ENCODE measurements at places on chromosomes 1 and 21.

DNA sequence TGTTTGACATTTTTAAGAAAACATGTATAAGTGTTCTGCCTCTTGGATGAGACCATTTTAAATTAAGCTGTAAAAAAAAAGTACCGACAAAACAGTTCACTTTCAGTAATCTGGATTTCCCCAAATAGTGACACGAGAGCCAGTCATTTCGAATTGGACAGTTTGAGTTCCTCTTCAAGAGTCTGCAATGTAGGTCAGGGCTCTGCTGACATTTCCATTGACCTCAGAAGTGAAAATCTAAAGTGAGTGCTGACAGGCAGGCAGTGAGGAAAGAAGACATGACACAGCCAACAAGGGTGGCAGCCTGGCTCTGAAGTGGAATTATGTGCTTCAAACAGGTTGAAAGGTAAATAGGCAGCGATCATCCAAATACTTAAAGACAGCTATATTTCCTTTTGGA lies at the start of gene IL23R:
IL23R (plus strand) TSS at position 259 of the 400 bp plus-strand sequence. CDS start 1,667 bp downstream, outside the sequence.
- no peak for DNase-seq

DNA sequence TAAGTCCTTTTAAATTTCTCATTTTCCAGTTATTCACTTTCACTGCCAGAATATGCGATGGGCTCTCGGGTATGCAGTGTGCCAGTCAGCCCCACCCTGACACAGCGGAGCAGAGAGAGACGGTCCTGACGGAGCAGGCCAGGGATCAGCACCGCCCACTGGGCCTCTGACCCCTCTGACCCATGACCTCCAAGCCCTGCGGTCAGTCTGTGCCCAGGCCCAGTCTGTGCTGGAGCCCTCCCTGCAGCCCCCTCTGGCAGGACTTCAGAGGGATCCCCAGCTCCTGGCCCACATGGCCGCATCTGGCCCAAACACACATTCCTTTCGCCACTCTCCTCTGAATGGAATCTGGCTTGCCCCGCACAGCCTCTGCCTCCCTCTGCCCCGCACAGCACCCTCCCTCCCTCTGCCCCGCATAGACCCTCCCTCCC lies 43.4 kb upstream of the COL6A2 start:
- DNase-seq = no peak

GRCh38 chr1:15341634-15342407 lies 67.9 kb upstream of the EFHD2 start:
- DNase-seq = peak; percentile 36

DNA sequence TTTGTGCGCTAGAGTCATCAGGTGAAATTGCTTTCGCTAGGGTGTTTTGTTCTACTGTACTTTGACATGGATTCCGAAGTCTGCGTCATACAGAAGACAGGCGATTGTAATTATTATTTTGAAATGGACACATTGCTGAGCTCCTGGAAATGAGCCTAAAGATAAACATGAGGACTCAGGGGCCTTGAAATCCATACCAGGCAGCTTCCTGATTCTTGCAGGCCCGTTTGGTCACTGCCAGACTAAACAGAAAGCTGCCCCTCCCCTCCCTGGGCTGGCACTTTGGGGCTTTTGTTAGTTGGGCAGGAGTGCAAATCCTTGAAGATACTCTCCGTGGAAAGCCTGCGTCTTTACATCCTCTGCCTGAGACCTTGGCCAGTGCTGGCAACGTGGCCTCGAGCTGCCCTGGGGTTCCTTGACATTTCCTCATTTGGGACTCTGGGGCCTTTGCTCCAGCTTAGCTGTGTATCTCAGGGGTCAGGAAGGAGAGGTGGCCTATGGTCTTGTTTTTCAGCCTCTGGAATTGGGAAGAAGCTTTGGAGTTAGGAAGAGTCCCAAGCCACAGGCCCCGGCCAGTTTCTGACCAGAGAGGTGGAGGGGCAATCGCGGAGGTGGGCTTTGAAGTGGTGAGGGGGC lies 26.9 kb upstream of the KCNE2 start:
- DNase-seq = no peak

- no peak for DNase-seq
Measured at GRCh38 chr1:172483448-172483847, 39.6 kb upstream of the PIGC start.

DNA sequence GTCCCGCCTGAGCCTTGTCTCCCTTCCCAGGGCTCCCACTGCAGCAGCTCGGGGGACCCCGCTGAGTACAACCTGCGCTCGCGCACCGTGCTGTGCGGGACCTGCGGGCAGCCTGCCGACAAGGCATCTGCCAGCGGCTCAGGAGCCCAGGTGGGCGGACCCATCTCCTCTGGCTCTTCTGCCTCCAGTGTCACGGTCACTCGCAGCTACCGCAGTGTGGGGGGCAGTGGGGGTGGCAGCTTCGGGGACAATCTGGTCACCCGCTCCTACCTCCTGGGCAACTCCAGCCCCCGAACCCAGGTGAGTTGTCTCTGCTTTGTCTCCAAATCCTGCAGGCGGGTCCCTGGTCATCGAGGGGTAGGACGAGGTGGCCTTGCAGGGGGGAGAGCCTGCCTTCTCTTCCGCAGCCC lies 14.9 kb upstream of the SEMA4A start:
- no peak for DNase-seq

DNA sequence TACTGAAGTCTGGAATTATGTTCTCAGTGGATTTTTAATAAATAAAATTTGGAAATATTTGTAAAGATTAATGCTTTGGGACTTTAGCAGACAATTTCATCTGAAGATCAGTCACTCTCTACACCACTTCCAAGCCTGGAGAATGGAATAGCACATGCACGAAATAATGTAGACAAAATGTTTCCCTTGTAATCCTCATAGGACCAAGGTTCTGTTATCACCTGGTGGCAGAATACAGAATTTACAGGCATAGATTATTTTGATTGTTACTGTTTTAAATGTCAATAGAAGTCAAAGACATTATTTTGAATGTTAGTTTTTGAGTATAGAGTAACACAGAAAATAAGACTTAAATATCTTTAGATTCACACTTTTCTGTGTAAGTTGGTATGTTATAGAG lies 9.1 kb upstream of the ELAVL4 start:
- no peak for DNase-seq

- no peak for DNase-seq
Measured at GRCh38 chr1:215772151-215772550, 205.0 kb downstream of the KCTD3 start.

DNA sequence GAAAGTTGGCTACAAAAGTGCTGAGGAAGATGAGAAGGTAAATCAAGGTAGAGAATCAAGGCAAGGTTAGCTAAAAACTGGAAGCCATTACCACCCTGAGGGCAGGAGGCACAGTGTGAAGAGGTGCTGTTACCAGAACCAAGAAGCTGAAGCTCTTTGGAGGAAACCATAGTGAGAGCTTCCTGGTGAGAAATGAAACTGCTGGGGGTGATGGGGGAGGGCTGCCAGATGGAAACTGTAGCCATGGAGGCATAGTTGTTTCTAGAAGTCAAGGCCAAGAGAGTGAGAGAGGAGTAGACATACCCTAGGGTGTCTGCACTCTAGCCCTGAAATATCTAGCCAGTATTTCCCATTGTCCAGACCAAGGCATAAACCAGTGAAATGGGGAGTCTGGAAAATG lies 28.7 kb downstream of the IFI44 start:
- no peak for DNase-seq

DNA sequence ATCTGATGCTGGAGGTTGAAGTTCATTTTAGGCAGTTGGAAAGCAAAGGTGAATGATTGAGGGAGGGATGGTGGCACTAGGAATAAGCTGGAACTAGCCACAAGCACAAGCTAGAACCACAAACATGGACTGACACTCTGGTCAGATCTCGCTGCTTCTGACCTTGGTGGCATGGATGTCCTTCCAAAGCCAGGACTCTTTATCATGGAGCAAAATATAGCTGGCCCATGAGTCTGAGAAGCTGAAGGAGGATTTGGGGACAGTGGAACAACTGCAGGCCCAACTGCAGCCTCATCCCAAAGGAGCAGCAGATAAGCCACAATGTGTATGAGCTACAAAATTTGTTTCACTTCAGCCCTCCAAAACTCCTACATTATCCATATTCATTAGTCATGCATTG lies 35.5 kb downstream of the SRSF11 start:
- DNase-seq = no peak

DNA sequence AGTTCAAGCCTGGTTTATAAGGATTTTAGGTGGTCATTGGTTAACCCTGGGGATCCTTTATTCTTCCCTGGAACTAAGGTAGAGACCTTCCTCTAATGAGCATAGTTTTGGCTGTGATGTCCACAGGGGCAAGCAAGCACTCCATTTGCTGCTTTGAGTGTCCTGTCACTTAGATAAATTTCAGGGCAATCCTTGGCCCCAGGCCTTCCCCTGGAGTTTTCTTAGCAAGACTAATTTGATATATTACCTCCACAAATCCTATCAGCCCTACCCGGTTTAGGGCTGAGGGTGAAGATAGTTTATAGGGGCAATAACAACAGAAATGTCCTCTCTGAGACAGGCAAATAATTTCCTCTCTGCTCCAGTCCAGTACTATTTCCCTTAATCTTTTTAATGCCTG lies 166.6 kb downstream of the CYYR1 start:
- DNase-seq = no peak

DNA sequence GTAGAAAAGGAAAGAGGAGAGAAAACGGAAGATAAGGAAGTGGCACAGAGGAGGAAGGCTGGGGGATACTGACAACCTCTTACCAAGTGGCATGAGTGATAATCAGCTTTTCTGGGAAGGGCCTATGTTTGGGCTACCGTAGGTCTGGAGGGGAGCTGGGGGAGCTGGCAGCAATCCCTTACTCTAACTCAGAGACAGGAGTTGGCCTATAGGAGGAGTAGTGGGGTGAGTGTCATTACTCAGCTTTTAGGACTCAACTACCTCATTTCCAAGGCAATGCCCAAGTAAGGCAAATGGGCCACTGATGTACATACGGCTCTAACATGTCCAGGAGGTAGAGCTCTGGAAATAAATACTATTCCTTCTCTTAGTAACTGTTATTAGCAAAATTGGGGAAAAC lies 48.7 kb upstream of the DMRTA2 start:
- DNase-seq = no peak

- DNase-seq = no peak
Measured at GRCh38 chr1:28755701-28756100, 19.0 kb downstream of the YTHDF2 start.

DNA sequence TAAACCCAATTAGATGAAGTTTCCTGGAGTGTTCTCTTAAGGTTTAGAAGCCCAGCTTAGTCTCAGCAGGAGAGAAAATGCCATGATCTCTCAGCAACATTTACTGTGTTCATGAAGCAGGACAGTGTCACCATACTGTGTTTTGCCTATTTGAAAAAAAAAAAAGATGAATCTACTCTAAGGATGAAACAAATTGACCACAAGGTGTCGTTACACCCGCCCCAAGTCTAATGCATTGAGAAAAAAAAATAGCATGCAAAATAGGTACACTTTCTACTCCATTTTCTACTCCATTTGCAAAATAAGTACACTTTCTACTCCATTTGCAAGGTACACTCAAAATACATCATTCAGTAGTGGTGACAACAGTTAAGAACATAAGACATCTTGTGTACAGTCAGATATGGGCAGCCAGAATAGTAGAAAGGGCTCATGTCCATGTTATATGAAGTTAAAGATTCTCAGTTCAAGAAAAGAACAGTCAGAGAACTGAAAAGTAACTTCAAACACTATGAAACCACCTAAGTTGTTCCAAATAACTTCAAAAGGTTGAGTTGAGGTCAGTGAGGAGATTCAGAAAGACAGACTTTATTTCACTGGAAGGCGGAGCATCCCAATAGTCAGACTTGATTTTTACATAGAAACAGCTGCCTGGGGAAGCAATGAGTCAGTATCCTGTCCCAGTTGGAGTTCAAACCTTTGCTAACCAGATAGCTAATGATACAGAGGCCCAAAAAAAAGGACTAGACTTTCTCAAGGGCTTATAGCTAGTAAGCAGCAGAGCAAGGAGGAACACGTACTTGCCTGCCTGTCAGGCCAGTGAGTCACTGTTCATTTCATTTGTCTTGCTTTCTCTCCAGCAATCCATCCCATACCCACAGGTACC lies 13.3 kb downstream of the PLPPR5 start:
- DNase-seq = no peak

DNA sequence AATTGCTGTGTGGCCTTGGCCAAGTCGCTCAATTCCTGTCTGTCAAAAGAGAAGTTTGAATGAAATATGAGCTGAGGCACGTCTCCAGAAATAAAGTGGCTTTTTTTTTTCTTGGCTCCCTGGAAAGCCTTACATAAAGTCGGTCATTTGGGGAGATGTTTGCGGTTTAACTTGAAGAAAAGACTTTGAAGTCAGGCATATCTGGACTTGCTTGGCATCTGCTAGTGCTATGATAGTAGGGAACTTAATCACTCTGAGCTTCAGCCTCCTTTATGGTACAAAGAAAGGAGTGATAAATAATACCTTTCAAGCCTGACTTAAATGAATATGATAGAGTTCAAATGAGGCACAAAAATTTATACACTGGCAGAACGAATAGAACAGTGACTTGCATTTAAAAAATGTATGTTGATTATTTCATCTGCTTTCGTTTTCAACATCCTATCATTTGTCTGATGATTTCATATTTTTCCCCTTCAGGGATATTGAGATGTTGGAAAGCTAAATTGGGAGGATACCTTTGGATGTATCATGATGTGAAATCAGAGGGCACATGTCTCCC lies 60.2 kb downstream of the FASLG start:
- DNase-seq = peak; percentile 14

DNA sequence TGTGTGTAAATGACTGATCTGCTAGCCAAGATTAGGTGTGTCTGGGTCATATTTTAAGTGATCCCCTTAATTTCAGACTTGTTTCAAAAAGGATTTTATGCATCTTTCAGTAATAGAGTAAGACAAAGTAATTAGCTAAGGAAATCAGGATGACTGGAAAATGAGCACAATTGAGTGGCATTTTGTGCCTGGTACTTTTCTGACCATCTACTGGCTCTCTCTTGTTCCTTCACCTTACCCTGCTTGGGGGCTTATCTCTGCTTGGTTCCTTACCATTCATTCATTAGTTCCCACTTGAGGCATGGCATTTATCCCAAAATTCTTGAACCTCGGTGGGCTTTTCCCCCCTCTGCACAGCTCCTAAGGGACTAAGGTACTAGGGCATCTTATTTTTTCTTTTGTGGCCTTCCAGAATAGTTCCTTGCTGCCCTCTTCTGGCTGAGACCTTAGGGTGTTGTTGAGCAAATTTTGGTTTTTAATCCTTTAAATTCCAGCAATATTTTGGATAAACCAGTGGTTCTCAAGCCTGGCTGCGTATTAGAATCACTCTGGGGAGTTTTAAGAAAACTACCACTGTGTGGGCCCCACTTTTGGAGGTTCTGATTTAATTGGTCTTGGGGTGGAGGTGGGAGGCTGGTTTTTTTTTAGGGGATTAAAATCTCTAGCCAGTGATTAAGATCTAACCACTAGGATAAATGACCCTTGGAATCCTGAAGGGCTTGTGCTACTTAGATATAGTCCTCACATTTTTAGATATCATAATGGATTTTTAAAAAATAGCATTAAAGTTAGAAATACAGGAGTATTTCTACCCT lies 50.8 kb downstream of the HS2ST1 start:
- no peak for DNase-seq

Data from skin of body (tissue), 3 donors.